Sigmoid colon (tissue), 7 donors: ENCODE measurements at places on chromosomes 13 and 19.
A peak's percentile ranks its signal among the peaks of the same experiment; 100 is the strongest.

- H3K4me1 ChIP-seq = no peaks in the 10 kb centered on the region
- no peak overlapping the region for H3K4me3 ChIP-seq
- no peak for DNase-seq
- no peak overlapping the region for H3K27ac ChIP-seq
- no peaks in the 10 kb centered on the region for H3K36me3 ChIP-seq
These were observed 196.1 kb upstream of the MAB21L1 start for GRCh38 chr13:35672611-35673010.

DNA sequence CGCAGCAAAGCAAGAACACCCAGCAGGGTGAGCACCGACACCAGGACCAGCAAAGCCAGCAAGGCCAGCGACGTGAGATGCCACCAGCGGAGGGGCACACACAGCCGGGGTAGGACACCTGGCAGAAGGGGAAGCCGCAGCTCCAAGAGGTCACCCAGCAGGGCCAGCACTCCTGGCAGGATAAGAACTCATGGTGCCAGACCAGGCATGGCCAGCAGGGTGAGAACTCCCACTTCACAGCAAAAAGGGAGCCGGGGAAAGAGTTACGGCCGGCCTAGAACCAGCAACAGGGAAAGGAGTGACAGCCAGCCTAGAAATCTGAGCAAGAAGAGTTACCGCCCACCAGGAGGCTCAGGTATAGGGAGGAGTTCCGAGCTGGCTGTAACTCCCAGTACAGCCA is 486 bp downstream of the SRRM5 start:
- peaks cover 6% of the 10 kb centered on the region for H3K4me1 ChIP-seq
- no peak overlapping the region for H3K27ac ChIP-seq
- no peak overlapping the region for H3K4me3 ChIP-seq

DNA sequence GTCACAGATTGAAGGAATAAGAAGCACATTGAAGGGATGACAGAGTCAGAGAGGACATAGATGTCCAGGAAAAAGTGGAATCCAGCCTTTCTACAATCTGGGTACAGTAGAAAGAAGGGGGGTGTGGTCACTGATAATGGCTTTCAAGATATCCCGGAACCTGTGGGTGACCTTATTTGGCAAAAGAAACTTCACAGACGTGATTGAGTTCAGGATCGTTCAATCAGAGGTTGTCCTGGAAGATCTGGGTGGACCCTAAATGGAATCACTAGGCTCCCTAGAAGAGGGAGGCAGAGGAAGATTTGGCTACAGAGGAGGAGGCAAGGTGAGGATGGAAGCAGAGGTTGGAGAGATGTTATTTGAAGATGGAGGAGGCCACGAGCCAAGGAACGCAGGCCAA is 13.0 kb upstream of the SYCN start:
- no peak overlapping the region for H3K4me3 ChIP-seq
- no peak for DNase-seq
- no peaks in the 10 kb centered on the region for H3K36me3 ChIP-seq

GRCh38 chr19:980133-980998 is 3.8 kb upstream of the WDR18 start:
- no peaks in the 10 kb centered on the region for H3K36me3 ChIP-seq
- no peak overlapping the region for H3K4me3 ChIP-seq
- DNase-seq = no peak
- peaks cover 28% of the 10 kb centered on the region for H3K4me1 ChIP-seq
- no peaks in the 10 kb centered on the region for H3K27me3 ChIP-seq

DNA sequence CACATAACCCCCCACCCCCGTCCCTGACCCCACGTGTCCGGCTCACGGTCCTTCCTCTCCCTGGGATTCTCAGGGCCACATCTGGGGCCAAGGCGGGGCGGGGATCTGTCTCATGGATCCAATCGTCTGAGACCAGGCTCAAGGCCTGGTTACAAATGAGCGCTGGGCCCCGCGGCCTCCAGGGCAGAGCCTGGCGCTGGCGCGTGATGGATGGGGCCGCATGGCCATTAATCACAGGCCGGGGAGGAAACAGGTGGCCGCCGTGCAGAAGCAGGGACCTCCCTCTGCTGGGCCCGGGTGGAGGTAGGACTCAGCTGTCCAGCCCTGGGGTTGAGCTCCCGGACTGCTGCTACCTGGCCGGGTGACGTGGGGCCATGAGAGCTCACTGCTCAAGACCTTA is 5.8 kb upstream of the TLE5 start:
- H3K4me1 ChIP-seq = peaks cover 4% of the 10 kb centered on the region
- H3K4me3 ChIP-seq = no peak overlapping the region
- H3K27ac ChIP-seq = no peak overlapping the region
- no peaks in the 10 kb centered on the region for H3K27me3 ChIP-seq
- H3K36me3 ChIP-seq = no peaks in the 10 kb centered on the region

DNA sequence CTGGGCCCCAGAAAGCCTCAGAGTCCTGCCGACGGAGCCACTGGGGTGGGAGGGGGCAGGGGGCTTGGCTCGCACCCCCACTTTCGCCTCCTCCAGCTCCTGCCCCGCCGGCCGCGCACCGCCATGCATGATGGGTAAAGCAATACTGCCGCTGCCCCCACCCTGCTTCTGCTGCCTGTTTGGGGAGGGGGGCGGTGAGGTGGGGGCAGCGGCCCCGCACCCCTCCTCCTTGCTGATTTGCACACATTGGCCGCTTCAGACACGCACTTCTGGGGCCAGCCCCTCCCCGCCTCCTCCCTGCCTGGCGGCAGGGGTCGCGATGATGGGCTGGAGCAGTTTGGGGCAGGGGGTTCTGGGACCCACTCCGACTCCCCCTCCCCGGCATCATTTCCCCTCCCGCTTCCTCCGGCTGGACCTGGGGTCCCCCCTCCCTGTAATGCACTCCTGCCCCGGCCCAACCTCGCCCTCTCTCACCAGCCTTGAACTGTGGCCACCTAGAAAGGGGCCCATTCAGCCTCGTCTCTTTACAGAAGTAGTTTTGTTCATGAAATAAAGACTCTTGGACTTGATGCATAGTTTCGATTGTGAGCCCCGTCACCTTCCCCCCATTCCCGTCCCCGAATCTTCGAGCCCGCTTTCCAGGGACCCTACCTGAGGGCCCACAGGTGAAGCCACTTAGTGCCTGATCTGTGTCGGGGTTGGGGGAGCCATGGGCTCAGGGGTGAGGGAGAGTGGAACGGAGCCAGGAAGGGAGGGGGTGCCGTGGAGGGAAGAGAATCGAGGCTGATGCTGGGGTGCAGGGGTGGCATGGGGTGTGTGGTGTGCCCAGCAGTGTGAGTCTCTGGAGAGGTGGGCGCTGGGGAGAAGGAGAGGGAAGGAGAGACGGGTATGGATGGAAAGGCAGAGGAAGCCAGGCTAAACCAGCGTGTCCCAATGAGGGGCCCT is 1.4 kb upstream of the HPN start:
- H3K27ac ChIP-seq = peak overlapping the region; percentile 29
- H3K27me3 ChIP-seq = peaks cover 6% of the 10 kb centered on the region
- H3K36me3 ChIP-seq = no peaks in the 10 kb centered on the region

DNA sequence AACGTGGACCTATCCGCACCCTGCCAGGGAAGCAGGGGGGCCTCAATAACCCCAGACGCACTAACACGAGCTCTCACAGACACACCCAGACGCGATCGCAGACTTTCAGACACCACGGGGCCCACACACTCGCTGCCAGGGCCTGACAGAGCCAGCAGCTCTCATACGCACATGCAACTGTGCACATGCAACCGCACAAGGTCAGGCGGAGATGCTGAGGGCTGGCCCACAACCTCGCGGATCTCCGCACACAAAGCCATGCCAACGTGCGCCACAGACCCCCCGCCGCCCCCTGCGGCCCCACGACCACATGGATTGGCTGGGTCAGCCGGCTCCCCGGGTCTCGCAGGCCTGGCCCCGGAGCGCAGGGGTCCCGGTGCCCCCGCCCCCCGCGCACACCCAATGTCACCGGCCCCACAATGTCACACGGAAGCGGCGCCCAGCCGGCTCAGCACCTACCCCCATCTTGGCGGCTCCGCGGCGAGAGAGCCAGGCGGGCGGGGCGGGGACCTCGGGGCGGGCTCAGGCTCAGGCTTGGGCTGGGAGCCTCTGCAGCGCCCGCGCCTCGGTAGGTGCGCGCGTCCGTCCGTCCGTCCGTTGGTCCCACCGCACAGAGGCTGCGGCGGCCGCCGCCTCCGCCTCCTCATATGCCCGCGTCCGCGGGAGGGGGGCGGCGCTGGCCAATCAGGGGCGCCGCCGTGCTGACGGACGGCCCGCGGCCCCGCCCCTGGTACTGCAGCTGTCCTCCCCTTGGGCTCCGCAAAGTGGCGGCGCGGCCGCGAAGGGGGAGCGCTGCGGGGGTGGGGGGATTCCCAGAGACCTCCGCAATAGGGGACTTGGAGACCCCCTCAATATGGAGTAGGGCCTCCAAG is at the start of gene ATP1A3:
Gene ATP1A3 (minus strand): TSS at position 619 of the 872 bp plus-strand sequence. CDS start 154 bp downstream, at position 465.
- H3K27ac ChIP-seq = no peak within 1 kb of the TSS
- H3K4me3 ChIP-seq = peak within 1 kb of the TSS; percentile 37
- DNase-seq = no peak
- H3K36me3 ChIP-seq = no peaks in the 10 kb centered on the region
- peaks cover 32% of the 10 kb centered on the region for H3K4me1 ChIP-seq

DNA sequence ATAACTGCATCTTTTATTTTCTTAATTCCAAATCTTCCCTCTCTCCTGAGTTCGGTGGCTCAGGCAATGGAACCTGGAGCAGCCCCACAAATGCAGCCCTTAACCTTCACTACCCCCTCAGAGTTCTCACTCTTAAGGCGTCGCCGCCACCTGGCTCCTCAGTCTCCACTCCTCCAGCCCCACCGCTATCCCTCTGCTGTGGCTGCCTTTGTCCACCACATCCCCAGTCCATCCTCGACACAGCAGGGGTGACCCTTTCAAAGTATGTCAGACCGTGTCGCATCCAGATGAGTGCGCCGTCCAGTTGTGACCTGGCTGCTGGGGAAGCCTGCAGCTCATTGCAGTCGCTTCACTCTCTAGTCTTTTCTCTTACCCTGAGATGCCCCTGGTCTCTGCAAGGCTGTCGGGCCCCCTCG is 1.0 kb downstream of the SPPL2B start:
- DNase-seq = no peak
- H3K27me3 ChIP-seq = no peaks in the 10 kb centered on the region

DNA sequence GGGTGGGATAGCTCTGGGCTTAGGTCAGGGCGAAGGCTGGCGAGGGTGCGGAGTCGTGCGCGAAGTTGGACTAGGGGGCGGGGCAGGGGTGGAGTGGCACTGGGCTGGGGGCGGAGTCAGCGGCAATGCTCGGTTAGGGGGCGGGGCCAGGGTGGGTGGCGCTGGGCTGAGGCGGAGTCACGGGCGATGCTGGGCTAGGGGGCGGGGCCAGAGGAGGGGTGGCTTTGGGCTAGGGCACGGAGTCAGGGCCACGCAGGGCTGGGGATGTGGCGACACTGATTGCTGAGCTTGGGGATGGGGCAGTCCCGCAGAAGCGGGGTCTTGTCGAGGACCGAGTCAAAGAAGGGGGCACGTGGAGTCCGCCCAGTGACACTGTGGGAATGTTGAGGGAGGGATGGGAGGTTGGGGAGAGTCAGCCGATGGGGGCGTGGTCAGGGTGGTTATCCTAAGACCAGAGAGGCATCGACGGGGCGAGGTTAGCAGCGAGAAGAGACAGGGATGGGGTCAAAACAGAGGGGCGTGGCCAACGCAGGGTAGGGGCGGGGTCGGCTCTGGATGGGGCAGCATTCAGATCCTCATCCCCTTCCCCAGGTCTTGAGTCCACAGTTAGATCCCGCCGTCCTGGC is 8.7 kb downstream of the HOMER3 start:
- no peak overlapping the region for H3K4me3 ChIP-seq
- no peaks in the 10 kb centered on the region for H3K4me1 ChIP-seq
- no peaks in the 10 kb centered on the region for H3K27me3 ChIP-seq
- peaks cover 61% of the 10 kb centered on the region for H3K36me3 ChIP-seq
- peak overlapping the region; percentile 10 for H3K27ac ChIP-seq

GRCh38 chr19:35142606-35143230 is 337 bp upstream of the FXYD7 start:
- DNase-seq = no peak
- no peak overlapping the region for H3K27ac ChIP-seq
- H3K36me3 ChIP-seq = no peaks in the 10 kb centered on the region
- peak overlapping the region; percentile 17 for H3K4me3 ChIP-seq
- H3K27me3 ChIP-seq = peaks cover 30% of the 10 kb centered on the region
- H3K4me1 ChIP-seq = peaks cover 48% of the 10 kb centered on the region

DNA sequence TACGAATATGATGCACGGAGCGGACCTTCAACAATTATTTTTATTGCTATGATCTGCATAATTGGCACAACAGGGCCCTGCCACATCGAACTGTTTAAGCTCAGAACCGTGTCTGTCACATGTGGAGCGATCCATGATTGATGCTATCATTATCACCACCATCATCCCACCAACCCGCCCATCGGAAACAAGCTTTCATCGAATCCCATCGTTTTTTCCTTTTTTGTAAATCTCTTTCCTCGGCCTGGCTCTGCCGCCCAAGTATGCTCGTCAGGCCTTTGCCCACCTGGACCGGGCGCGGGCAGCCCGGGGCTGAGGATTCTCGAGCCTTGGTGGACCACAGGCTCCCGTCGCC is 533 bp upstream of the DCAF15 start:
- H3K27me3 ChIP-seq = no peaks in the 10 kb centered on the region
- H3K4me3 ChIP-seq = peak overlapping the region; percentile 96
- peaks cover 25% of the 10 kb centered on the region for H3K36me3 ChIP-seq
- H3K4me1 ChIP-seq = peaks cover 11% of the 10 kb centered on the region
- peak overlapping the region; percentile 18 for H3K27ac ChIP-seq

- no peak overlapping the region for H3K27ac ChIP-seq
- H3K27me3 ChIP-seq = no peaks in the 10 kb centered on the region
- H3K4me1 ChIP-seq = no peaks in the 10 kb centered on the region
- H3K4me3 ChIP-seq = no peak overlapping the region
These were observed 309.8 kb downstream of the COG6 start for GRCh38 chr13:39965309-39965708.

GRCh38 chr13:45917019-45917418 is 65.5 kb upstream of the SIAH3 start:
- no peaks in the 10 kb centered on the region for H3K27me3 ChIP-seq
- H3K4me1 ChIP-seq = no peaks in the 10 kb centered on the region
- H3K27ac ChIP-seq = no peak overlapping the region
- no peak for DNase-seq

DNA sequence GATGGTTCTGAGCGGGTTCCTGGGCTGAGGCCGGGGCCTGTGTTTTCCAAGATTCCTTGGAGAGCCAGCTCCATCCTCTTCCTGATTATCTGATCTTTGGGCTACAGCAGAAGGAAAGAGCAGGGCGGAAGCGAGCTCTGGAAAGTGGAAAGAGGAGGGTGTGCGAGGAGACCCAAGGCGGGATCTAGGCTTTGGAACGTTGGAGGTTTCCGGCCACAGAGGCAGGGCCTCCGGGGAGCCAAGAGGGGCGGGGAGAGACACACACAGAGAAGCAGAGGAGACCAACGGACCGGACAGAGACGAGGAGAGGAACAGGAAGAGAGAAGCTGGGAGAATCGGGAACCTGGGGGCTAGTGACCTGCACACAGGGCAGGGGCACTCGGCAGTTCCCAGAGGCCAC is at the start of gene CLEC11A:
Gene CLEC11A (plus strand): TSS at position 296 of the 400 bp plus-strand sequence. CDS start 162 bp downstream, outside the sequence.
- H3K27me3 ChIP-seq = peaks cover 57% of the 10 kb centered on the region

- DNase-seq = no peak
- no peaks in the 10 kb centered on the region for H3K4me1 ChIP-seq
- H3K36me3 ChIP-seq = no peaks in the 10 kb centered on the region
These were observed 1607.6 kb downstream of the OLFM4 start for GRCh38 chr13:54636231-54636630.

GRCh38 chr13:101654883-101655282 is 202.4 kb downstream of the ITGBL1 start:
- no peak for DNase-seq
- H3K27me3 ChIP-seq = no peaks in the 10 kb centered on the region
- H3K27ac ChIP-seq = no peak overlapping the region

GRCh38 chr19:50358483-50359327 is 6.7 kb downstream of the NAPSA start:
- peaks cover 15% of the 10 kb centered on the region for H3K4me1 ChIP-seq
- no peaks in the 10 kb centered on the region for H3K36me3 ChIP-seq
- no peaks in the 10 kb centered on the region for H3K27me3 ChIP-seq
- peak overlapping the region; percentile 55 for H3K4me3 ChIP-seq
- H3K27ac ChIP-seq = peak overlapping the region; percentile 77
- DNase-seq = peak; percentile 77
